ENCODE measurements at places on chromosomes 16 and 17.

DNA sequence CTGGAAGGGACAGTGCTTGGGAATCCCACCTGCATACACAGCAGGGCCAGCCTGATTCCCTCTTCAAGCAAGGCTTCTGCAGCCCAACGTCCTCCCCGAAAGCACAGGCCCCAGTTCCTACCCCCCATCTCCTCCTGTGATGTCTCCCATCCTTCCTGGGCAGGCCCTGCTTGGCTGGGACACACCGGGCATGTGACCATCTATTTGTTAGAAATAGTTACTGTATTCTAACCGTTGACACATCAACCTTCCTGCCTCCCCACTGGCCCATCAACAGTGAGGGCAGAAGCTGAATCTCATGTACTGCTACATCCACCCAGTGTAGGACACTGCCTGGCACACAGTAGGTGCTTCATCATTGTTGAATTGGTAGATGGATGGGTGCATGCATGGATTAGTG is 10.7 kb downstream of the PRR29 start:
- DNase-seq = no peak

DNA sequence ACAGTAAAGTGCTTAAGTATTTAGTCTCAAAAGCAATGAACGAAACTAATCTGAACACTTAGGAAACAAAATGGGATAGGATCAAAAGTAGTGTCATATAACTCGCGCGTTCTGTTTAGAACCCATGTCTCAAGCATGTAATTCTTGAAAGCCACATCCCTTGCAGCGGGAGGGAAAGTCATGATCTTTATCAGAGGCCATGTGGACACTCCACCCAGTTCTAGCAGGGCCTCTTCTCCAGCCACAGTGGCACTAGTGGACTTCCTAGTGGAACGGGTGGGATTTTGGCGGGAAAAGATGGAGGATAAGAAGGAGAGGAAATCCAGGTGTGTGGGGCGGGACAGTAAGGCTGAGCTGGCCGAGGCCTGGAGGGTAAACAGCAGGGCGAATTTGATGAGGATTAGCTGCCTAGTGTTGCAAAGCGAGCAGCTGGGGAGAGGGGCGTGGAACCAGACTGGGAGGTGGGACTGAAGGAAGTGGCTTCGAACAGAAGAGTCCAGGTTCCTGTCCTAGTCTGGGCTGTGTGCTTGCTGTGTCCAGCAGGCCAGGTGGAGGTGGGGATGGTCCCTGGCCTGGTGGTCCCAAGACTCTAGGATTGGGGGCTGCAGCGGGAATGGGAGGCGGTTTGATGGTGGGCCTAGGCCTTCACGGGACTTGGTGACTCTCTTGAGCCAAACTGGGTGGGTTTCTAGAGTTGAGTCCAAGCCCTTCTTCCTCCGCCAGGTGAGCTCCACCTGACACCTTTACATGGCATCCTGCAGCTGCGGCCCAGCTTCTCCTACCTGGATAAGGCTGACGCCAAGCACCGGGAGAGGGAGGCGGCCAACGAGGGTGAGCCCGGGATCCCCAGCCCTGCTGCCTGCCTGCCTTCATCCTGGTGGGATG is 15.9 kb downstream of the POLR3E start:
- DNase-seq = no peak

DNA sequence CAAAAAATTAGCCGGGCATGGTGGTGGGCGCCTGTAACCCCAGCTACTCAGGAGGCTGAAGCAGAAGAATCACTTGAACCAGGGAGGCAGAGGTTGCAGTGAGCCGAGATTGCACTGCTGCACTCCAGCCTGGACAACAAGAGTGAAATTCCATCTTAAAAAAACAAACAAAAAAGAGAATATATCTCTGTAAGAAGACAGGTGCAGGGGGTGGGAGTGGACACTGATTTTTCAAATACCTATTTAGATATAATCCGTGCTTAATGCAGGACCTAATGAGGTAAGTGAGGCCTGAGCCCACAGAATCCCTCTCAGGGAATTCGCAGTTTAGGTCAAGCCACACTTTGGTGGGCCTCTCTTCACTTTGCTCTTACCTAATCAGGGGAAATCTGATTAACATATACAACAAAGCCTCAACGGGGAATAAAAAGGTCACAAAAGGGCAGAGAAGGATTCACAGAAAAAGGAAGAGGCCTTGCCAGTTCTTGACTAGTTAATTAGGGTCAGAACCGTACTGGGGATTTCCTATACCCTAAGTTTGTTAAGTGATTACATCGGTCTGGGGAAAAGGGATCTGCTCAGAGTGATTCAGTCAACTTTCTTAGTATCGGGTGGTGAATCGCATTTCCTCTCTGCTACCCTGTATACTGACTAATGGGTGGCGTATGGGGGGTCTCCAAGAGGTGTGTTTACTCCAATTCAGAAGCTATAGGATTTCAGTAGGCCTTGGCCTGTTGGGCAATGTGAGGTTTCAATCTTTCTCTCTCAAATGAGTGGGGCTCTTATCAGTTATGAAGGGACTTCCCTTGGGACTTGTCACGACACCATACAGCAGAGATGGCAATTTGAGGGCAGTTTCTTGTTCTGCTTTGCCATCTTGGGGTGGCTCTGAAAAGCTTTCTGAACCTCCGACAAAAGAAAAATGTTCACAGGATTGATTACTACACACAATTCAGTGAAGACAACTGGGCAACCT is 1.9 kb upstream of the NFAT5 start:
- peak; percentile 45 for DNase-seq

DNA sequence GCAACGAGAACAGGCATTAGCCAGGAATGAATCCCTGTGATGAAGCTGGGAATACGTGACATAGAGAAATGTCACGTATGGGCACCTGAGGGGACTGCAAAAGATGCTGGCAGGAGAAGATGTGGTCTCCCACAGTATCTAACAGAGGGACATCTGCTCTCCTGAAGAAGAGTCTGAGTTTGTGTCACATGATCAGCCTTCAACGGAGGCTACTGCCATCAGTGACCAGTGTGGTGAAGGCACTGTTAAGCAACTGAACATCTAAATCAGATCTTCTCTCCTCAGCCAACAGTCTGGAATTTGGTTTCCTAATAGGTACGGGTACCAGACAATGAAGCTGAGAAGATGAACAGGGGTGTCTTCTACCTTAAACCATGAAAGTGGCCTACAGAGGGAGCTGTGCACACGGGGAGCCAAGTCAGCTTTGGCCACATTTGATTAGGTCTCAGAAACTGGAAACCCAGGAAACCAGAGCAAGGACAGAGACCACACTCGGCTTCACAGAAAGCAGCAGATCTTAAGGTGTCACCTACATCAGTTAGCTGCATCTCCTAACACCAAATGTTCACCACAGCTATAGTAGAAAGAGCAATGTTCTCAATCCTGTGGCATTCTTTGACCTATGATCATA is 41.8 kb downstream of the BRD7 start:
- peak; percentile 37 for DNase-seq

DNA sequence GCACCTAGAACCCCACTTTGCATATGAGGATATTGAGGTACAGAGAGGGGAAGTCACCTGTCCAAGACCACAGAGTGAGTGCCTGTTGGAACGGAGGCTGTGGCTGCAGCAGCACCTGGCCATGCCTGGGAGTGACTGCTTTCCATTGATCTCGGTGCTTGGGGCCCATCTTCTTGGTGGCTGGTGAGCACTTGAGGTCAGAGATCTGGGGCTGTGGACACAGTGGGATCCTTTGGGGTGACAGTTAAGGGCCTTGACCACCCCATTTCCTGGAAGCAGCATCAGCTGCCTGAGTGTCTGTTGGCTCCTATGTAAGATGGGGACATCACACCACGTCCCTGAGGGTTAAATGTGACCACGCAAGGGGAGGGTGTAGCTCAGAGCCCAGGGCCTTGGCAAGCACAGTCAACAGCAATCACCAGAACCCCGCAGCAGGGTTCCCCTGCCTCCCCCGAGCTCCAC is 111.7 kb downstream of the IRF8 start:
- DNase-seq = no peak

DNA sequence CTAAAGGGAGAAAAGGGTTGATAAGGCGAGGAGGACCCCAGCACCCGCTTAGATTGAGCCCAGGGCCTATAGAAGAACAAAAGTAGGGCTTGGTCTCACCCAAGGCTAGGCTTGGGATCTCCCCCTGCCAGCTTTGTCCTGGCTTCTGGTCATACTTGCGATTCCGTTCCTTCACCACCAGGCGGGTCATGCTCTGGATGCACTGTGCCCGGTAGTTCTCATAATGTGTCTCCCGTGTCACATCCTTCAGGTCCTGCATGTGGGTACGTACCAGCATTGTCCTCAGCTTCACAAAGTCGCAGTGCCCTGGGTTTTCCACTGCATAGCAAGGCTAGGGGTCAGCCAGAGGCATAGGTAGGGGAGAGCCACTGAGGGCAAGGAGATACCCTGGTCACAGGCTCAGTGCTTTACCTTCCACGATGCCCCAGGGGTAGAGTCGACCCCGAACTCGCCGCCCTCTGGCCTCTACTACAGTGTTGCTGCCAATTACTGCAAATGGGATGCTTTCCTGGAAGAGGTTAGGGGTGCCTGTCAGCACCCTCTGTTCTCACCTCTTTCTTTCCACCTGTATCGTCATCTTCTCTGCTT is 6.5 kb upstream of the MTMR4 start:
- no peak for DNase-seq

DNA sequence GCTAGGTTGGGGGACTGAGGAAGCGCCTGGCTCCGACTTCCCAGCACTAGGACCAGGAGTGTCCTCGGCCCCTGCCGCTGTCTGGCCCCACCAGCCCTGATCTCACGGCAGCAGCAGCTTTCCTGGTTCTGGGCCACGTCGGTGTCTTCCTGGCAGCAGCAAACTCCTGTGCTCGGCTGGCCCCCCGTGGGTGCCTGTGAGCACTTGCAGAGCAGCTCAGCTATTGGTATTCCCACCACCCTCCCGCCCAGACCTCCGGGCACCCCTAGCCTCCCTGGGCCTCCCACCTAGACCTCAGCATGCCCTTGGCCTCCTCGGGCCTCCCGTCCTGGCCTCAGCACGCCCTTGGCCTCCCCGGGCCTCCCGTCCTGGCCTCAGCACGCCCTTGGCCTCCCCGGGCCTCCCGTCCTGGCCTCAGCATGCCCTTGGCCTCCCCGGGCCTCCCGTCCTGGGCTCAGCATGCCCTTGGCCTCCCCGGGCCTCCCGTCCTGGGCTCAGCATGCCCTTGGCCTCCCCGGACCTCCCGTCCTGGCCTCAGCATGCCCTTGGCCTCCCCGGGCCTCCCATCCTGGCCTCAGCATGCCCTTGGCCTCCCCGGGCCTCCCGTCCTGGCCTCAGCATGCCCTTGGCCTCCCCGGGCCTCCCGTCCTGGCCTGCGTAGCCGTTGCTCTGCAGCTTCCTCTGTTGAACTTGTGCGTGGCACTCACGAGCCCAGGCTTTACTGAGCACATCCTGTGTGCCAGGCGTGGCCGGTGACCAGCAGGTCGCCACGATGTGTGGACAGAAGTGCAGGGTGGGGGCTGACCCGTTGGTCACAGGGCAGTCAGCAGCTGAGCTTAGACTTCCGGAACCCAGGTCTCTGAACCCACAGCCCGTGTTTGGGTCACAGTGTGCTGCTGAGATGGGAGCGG is 51.8 kb upstream of the ACSF3 start:
- no peak for DNase-seq

DNA sequence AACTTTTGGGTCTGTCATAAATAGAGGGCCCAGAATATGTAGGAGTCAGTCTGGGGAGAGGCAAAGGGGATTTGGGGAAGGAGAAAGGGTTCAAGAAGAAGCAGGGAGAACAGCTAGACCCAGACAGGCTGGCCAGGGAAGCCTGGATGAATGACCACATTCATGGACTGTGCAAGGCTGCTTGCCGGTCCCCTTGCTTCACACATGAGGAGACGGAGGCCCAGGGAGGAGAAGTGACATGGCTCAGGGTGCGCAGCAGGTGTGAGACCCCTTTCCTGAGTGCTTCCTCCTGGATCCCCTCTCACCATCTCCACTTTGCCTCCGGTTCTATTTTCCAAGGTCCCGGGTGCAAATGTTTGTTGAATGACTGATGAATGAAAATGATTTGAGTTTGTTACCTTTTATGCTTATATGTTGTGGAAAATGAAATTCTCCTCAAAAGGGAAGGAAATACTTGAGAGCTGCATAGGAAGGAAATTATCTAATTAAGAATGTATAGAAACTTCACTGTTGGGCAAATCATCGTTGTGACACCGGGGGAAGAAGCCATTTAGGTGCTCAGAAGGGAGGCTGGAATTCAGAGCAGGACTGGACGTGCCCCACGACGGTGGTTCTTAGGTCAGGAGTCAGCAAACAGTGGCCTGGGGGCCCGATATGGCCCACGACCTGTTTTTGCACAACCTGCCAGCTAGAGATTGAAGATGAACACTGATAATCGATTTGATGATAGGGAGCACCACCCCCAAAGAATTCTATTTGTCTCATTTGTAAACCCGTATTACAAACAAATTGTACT is 559 bp downstream of the ITGAM start:
- no peak for DNase-seq

DNA sequence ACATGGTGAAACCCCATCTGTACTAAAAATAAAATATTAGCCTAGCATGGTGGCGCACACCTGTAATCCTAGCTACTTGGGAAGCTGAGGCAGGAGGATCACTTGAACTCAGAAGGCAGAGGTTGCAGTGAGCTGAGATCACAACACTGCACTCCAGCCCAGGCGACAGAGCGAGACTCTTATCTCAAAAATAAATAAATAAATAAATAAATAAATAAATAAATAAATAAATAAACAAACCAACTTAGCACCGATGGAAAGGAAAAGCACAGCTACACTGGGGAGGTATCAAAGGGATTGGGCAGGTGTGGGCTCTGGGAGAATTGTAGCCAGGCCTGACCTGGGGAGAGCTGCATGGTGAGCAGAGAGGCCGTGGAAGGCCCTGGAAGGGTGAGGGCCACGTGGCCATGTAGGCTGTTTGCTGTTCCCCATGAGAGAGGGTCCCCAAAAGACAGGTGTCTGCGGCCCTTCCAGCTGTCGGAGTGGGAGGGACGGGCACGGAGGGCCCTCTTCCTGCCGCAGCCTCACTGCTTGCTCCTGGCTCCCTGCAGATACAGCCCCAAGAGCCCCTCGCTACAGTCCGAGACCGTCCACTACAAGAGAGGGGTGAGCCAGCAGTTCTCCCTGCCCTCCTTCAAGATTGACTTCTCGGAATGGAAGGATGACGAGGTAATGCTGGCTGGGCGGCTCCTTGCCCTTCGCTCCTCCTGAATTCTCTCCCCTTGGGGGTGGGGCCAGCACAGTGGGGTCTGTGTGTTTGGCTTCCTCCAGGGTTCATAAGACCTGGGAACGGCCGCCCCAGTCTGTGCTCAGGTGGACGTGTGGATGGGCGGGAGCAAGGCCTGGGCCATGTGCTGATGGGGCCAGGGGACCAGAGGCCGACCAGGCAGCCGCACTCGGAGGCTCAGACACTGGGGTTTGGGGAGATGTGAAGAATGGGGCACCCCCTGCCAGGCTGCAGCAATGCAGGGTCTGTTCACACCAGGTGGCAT is 32.4 kb downstream of the MGRN1 start:
- DNase-seq = no peak

- DNase-seq = no peak
Observed at GRCh38 chr16:89613231-89613953, at the start of gene DPEP1. Gene DPEP1, plus strand, starts transcription at chr16:89613642. Its CDS starts 16,769 bp downstream, at chr16:89630411.

- no peak for DNase-seq
Observed at GRCh38 chr16:66509576-66509975, 40.3 kb downstream of the TK2 start.
